ENCODE measurements at places on chromosomes 13 and 19. TPM values are rescaled to one million over a fixed set of nuclear protein-coding genes. Genes with fewer than 3 reads are reported as not detected.

GRCh38 chr13:40518481-40518882 lies 148.0 kb downstream of the FOXO1 start:
- DNase-seq, result no peak

GRCh38 chr13:23748109-23748990 lies 140.8 kb downstream of the MIPEP start:
- peak; percentile 17 for DNase-seq

- no peak for DNase-seq
These were observed 875.0 kb downstream of the SLITRK1 start for GRCh38 chr13:83007226-83007625.

- DNase-seq, result no peak
These were observed 84.7 kb downstream of the KL start for GRCh38 chr13:33100886-33101285.

DNA sequence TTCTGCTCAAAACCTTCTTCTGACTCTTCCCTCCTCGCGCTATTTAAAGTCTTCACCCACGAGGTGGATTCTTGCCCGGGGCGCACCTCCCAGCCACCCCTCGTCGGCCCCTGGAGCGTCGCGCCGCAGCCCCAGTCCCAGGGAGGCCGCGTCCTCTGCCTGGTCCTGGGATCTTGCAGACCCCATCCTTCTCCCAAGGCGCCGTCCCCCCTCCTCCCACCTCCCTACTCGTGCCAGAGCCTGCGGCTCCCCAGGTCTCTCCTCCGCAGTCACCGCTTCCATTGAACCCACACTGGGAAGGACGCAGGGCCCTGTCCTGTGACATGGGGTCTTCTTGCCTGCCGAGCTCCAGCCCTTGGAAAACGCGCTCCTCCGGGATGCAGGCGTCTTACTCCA lies 486 bp downstream of the ZNF808 start:
- no peak for DNase-seq

DNA sequence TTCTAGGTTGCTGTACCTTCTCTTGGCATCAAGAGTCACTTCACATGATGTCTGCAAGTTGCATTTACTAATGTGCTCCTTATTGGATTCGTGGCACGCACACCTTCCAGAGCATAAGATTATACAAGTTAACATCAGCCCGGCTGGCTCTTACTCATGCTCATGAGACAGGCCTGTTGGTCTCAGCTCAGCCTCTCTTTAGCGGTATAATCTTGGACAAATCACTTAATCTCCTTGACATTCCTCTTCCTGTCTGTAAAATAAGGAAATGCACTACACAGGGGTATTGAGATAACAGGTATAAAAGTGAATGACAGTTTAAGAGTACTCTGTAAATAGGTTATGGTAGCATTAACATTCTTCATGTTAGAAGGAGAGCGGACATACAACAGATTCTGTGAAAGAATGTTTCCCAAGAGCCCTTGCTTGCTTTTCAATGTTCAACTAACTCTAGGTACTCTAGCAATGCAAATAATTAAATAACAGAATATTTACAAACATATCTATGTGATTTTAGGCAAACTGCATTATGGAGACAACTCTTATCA lies 181.1 kb downstream of the FGF14 start:
- DNase-seq, result no peak

GRCh38 chr13:61874970-61875579 lies 459.4 kb upstream of the PCDH20 start:
- DNase-seq, result no peak

- no peak for DNase-seq
These were observed 186.7 kb downstream of the COL4A1 start for GRCh38 chr13:110119935-110120905.

- no peak for DNase-seq
These were observed 14.4 kb upstream of the RETN start for GRCh38 chr19:7654401-7654800.

- no peak for DNase-seq
These were observed 486.3 kb downstream of the DIAPH3 start for GRCh38 chr13:59677430-59677829.

DNA sequence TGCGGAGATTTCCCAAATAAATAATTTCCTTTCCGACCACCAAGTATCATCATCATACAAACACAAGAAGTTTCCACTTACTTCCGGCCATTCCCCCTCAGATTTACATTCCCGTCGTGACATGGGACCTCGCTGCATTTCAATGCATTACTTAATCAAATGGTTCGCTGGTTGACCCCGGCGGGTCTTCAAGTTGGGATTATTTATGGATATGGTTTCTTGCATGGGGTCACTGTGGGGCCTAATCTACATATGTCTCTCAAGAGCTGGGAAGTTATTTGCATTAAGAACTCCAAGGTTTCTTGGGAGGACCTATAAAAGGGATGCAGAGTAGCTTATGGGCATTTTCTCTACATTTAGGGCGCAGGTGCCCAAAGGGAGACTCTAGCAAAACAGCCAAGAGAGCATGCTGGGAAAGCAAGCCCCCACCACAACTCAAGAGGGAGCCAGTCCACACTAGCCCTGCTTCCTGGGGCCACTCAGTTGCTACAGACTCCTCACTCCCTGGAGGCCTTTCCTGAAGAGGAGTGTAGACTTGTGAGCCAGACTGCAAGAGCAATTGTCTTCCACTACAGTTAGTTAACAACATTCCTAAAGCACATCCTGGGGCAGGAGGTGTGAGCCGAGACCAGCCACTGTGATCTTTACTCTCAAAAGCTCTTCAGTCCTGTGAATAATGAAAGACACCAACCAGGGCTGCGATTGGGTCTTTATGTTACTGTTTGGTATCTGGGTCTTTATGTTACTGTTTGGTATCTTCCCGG lies 125.3 kb downstream of the KATNAL1 start:
- DNase-seq, result no peak

DNA sequence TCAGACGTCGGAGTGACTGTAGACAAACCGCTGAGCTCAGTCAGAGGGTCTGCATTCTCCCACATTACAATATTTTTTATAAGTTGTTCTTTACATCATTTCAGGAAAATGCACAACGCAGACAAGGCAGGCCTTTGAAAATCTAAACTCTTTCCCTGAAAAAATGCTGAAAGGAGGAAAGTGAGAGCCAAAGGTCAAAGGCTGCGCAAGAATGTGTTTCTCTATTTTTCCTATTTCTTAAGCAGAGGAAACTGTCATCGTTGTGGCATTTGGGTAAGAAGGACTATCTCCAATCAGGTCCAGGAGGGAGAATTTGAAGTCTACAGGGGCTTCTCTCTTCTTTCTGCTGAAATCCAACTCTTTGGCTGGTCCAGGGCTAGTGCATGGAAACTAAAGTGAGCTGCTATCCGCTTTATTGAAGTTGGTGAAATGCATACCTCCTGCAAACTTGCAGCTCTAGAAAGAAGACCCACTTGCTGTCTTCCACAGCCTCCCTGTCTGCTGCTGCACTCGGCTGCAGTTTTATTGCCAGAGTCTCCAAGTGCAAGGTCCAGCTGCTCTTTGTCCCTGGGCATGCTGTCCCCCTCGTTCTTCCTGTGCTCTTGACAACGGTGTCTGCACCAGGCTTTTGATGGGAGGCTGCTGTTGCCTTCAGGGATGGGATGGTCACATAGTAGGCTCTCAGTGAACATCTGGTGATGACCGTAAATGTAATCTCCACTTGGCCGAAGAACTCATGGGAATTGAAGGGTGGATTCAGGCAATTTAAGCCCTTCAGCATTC lies 31.2 kb downstream of the ZNF536 start:
- DNase-seq, result no peak

DNA sequence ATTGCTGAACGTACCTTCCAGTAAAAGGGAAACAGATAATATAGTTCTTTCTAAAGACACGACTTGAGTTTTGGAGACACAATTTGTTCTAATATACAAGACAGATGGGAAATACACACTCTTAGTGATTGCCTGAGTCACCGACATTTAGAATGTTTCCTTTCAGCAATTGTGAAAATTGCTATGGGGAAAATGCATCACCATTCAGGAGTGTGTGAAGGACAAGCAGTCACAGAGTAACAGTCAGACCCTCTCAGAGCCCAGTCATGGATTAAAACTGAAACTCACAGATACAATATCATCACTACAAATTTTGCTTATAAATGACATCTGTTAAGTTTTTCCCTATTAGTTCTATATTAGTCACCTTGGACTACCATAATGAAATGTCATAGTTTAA lies 286.1 kb downstream of the SPRY2 start:
- no peak for DNase-seq

- DNase-seq, result peak; percentile 8
These were observed 478.6 kb downstream of the LIG4 start for GRCh38 chr13:107736731-107737130.

- DNase-seq, result no peak
These were observed 9.1 kb downstream of the ZNF610 start for GRCh38 chr19:52345162-52345561.

DNA sequence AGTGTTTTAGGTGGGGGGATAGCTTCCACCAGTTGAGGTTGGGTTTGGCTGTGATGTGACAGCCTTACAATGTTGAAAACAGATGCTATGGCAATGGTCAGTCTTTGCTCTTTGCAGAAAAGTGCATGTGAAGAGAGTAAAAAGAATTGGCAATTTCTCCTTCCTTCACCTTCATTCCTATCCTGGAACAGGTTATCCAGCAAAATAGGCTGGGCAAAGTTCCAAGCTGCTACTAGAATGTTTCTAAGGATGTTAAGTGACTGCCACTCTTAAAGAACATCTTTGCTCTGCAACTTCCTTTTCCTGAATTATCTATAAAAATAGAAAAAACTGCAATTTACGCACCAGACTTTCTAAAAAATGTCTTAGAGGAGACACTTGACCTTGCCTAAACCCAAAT lies 50.1 kb upstream of the MYCBP2 start:
- no peak for DNase-seq

- no peak for DNase-seq
These were observed 70.7 kb upstream of the TSHZ3 start for GRCh38 chr19:31419871-31420445.

GRCh38 chr19:15108145-15108844 lies 1.1 kb downstream of the SYDE1 start:
- DNase-seq, result no peak

DNA sequence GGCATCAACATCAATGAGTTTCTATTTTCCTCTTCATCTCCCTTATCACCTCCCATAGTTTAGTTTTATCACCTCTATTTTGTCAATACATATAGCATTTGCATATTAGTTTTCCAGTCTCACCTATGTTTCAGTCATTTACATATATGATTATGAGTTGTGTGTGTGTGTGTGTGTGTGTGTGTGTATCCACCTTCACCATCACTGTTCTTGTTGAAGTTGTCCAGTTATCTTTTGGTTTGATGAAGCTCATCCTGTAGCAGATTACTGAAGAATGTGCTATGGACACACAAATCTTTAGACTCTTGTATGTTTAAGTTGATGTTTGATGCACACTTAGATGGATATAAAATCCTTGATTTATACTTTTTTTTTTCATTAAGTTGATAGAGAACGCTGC lies 40.5 kb downstream of the SPACA7 start:
- DNase-seq, result no peak

- no peak for DNase-seq
These were observed 202.0 kb downstream of the FOXO1 start for GRCh38 chr13:40464337-40465014.

DNA sequence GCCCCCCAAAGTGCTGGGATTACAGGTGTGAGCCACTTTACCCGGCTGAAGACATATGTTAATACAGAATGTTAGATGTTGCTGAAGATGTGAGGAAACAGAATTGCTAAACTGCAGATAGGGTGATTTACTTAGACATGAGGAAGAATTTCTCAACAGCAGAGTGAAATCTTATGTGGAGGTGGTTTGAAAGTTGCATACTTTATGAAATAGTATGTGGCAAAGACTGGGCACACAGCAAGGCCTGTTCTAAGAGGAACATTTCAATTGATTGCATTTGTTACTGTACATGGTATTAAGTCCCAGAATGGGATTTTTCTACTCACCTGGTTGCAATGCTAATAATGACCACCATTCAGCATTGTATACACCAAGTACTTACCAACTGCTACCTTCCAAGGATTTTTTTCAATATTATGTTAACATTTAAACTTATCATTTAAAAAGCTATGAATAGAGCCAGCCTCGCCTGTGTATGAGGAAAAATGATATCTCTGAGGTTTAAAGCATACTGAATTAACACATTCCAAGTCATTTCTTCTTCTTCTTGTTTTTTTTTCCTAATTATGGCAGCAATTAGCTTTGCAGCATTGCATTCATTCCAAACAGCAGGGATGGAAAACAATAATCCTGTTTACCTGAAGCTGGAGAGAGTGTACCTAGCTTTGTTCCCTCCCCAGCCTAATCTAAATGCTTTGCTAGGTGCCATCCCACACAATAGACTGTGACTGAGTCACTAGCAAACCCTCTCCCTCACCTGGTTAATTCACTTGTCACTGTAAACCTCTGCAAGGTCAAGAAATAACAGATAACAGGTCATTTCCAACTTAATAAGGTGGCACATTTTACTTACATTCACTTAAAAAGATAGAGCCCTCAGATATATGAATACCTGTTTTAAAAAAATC lies 19.4 kb upstream of the KLF5 start:
- no peak for DNase-seq

- no peak for DNase-seq
These were observed 329.0 kb downstream of the ZNF536 start for GRCh38 chr19:30701178-30701577.

GRCh38 chr19:3683405-3684053 lies 16.7 kb downstream of the PIP5K1C start:
- peak; percentile 99 for DNase-seq

DNA sequence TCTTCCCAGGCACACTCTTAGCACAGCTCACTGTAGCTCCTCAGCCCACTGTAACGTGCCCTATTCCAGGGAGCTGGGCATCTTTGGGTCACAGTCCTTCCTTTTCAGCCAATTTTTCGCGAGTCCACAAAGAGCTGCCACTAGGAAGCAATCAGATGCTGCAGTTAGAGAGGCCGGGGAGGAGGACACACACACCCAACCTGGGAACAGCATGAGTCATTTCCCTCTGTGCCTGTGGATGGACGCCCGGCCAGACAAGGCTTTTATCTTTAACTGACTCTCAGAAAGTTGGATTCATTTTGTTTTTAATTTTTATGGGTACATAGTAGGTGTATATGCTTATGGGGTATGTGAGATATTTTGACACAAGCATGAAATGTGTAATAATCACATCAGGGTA lies 918.6 kb downstream of the UQCRFS1 start:
- DNase-seq, result peak; percentile 66

- no peak for DNase-seq
These were observed 33.1 kb downstream of the PCDH8 start for GRCh38 chr13:52815330-52815729.

PRR12 gene
- total RNA-seq, result 2.9 TPM

CBY2 gene
- not detected for total RNA-seq

OR10H1 gene
- not detected for total RNA-seq

ZNF723 gene
- total RNA-seq, result not detected

CEACAM7 gene
- 0.39 TPM for total RNA-seq

OBI1 gene
- 20.7 TPM for total RNA-seq

YJU2 gene
- total RNA-seq, result 17.4 TPM

DBP gene
- 1.4 TPM for total RNA-seq

COQ8B gene
- 12.6 TPM for total RNA-seq

PLIN5 gene
- total RNA-seq, result 3.5 TPM

TMIGD2 gene
- not detected for total RNA-seq

Measured in dermis microvascular lymphatic vessel endothelial cell (primary cell).